ENCODE measurements at places on chromosomes 2 and 18.
A peak's percentile ranks its signal among the peaks of the same experiment; 100 is the strongest.

DNA sequence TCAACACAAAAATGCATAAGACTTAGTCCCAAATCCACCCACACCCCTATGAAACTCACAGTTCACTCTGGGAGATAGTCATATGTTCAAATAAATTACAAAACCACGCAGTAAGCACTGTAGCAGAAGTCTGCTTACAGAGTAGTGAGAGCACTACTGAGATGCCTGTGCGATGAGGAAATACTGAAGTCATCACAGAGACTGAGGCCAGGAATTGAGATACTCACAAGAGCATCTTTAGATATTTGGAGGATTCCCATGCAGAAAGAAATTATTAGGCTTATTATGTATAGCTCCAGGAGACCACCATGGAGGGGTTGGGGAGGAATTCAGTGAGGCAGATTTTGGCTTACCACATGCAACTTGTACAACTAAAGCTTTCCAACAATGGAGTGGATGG is 82.3 kb downstream of the ANTXR1 start:
- no peak for DNase-seq

- no peak for DNase-seq
Observed at GRCh38 chr18:6729247-6730091, at the start of gene ARHGAP28. Gene ARHGAP28, plus strand, starts transcription at chr18:6729716. Its CDS starts 106 bp downstream, at chr18:6729822.

GRCh38 chr18:7953095-7953958 is 386.2 kb downstream of the PTPRM start:
- no peak for DNase-seq

- DNase-seq = no peak
Observed at GRCh38 chr2:38932586-38932985, 42.9 kb downstream of the ARHGEF33 start.

- no peak for DNase-seq
Observed at GRCh38 chr2:199136681-199137080, 321.1 kb downstream of the SATB2 start.

GRCh38 chr2:57080035-57080434 is 896.2 kb downstream of the CCDC85A start:
- peak; percentile 10 for DNase-seq

GRCh38 chr2:15784886-15785801 is 155.2 kb upstream of the MYCN start:
- no peak for DNase-seq

GRCh38 chr18:8675057-8675456 is 30.3 kb upstream of the MTCL1 start:
- no peak for DNase-seq

GRCh38 chr2:237026981-237027711 is 58.5 kb upstream of the COPS8 start:
- peak; percentile 25 for DNase-seq

DNA sequence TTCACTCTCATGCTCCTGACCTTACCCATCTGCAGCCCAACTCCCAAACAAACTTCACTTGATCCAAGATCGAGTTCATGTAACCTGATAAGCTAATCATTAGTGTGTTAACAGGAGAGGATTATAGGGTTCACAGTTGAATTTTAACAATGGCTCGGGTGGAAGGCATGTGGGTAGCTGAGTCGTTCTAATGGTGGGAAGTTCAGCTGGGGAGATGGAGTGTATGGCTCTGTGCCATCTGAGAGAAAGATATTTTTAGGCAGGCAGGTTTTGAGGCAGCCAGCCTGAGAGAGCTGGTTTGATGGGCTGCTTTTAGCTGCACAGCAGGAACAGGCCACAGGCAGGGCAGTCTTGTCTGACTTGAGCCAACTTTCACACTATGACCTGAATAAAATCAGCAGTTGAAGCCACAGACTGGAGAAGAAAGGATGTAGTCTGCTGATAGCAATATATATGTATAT is 17.7 kb upstream of the NFE2L2 start:
- DNase-seq = no peak

DNA sequence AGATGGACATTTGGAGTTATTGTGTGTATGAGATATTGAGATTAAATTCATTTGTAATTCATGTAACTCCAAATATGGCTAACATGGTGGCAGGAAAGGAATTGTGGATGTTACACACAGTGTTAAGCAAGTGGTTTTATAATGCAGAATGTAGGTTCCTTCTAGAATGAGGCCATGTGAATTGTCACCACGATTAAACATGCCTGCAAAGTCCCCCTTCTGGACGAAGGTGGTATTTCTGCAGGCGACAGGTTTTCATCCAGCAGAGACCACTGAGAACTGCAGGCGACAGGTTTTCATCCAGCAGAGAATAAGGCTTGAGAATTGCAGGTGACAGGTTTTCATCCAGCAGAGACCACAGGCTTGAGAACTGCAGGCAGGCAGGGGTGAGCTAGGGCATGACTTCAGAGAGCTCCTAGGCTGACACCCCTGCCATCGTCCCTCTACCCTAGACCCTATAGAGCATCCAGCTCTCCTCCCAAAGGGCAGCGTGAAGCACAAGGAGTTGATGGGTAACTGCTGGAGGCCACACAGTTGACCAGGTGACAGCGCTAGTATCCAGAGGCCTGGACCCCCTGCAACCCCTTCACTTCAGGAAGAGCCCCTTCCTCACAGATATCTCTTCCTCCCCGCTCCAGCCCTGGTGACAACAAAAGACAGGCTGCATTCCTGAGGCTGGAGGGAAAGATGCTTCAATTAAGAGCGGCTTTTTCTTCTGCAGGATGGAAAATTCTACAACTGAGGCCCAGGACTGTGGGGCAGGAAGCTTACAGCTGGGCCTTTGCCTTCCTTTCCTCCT is 175.8 kb downstream of the LOXHD1 start:
- DNase-seq = no peak

- DNase-seq = no peak
Observed at GRCh38 chr18:40075616-40076015, 1879.4 kb upstream of the PIK3C3 start.

- DNase-seq = no peak
Observed at GRCh38 chr2:120347396-120348060, 1.6 kb downstream of the INHBB start.

- DNase-seq = no peak
Observed at GRCh38 chr2:219253753-219254589, at the start of gene TUBA4A. Gene TUBA4A, minus strand, starts transcription at chr2:219253918. Its CDS starts 60 bp downstream, at chr2:219253858.

DNA sequence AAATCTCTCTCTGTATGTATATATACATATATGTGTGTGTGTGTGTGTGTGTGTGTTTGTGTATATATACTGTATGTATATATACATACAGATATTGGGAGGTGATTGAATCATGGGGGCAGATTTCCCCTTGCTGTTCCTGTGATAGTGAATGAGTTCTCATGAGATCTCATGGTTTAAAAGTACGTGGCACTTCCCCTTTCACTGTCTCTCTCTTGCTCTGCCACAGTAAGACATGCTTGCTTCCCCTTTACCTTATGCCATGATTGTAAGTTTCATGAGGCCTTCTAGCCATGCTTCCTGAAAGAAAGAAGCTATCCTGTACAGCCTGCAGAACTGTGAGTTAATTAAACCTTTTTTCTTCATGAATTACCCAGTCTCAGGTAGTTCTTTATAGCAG is 18.8 kb upstream of the CCDC195 start:
- no peak for DNase-seq

DNA sequence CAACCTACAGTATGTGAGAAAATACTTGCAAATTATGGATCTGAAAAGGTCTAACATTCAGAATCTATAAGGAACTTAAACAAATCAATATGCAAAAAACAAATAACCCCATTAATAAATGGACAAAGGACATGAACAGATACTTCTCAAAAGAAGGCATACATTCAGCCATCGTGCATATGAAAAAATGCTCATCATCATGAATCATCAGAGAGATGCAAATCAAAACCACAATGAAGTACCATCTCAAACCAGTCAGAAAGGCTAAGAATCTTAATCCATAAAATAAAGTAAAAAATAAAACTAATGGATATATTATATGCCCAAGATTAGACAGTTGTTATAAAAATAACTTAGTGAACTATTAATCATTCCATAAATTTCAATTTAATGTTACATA is 154.0 kb downstream of the CALCRL start:
- DNase-seq = no peak

Data from Panc1 (cell line).